Nephron progenitor cell (in vitro differentiated cells): ENCODE measurements at places on chromosomes 11 and 22.

- H3K4me1 ChIP-seq = peaks cover 58% of the 10 kb centered on the region
- no peak overlapping the region for H3K4me3 ChIP-seq
- peak overlapping the region; percentile 61 for H3K27ac ChIP-seq
- no peak for DNase-seq
Observed at GRCh38 chr11:126633330-126633729, 277.8 kb downstream of the ST3GAL4 start.

DNA sequence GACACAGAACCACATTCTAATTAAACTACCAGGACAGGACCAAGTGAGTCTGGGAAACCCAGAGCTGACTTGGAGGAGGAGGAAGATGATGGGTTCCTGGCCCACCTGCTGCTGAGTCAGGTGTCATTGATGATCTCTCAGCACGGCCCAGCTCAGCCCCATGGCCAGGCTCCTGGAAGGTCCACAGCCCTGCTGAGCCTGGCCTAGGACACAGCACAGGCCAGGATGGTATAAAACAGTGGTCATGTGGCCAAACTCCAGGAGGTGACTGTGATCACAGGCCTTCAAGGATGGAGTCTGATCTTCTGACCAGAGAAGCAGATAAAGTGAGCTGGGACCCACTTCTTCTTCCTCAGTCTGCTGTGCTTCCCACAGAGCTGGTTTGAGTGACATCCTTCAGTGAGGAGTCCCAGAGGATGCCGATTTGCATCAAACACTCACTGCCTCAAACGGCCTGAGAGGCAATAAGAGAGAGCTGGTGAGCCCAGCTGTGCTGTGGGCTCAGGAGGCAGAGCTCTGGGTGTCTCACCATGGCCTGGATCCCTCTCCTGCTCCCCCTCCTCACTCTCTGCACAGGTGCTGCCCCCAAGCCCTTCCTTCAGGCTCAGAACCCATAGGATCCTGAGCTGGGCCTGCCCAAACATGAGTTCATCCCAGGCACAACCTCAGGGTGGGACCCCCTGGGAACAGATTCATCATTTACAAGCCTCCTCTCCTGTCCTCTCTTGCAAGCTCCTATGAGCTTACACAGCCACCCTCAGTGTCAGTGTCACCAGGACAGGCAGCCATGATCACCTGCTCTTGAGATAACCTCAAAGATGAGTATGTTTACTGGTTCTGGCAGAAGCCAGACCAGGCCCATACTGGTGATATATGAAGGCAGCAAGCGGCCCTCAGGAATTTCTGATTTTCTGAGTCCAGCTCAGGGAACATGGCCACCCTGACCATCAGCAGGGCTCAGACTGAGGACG, 37.7 kb upstream of the IGLL5 start:
- H3K36me3 ChIP-seq = no peaks in the 10 kb centered on the region
- DNase-seq = no peak
- no peaks in the 10 kb centered on the region for H3K4me1 ChIP-seq
- no peak overlapping the region for H3K4me3 ChIP-seq
- peaks cover 74% of the 10 kb centered on the region for H3K27me3 ChIP-seq
- no peak overlapping the region for H3K27ac ChIP-seq

DNA sequence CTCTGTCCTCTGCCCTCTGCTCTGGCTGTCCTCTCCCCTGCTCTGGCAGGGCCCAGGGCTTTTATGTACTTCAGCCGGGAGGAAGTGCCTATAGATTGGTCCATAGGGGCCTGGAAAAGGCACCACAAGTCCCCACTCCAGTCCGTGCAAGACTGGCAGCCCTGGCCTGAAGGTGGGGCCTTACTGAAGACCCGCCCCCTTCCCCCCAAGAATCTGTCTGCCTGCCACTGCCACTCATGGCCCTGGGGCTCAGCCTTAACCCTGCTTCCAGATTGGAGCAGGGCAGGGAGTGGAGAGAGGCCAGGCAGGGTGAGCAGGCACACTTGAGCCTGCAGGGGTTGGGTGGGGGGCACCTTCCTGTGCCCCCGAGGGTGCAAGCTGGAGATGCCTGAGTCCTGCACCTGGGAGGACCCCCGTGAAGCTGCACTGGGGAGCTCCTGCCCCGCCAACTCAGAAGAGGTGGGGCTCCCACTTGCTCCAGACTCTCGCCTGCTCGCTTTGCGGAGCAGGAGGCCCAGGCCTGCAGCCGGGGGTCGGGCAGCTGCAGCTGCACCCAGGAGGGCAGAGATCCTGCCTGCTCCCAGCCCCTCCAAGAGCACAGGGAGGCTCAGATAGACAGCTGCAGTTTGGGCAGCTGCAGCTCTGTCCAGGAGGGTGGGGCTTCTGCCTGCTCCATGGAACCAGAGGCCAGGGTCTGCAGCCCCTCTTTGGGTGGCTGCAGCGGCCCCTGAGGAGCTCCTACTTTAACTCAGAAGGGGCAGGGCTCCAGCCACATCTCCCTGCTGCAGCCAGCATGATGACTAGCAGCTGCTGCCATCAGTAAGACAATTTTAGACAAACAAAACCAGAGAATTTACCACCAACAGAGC, 51.0 kb upstream of the SC5D start:
- H3K27ac ChIP-seq = no peak overlapping the region
- DNase-seq = peak; percentile 10
- no peaks in the 10 kb centered on the region for H3K36me3 ChIP-seq
- no peaks in the 10 kb centered on the region for H3K27me3 ChIP-seq

GRCh38 chr22:44537467-44537866, 39.4 kb upstream of the RTL6 start:
- no peak for DNase-seq
- peaks cover 7% of the 10 kb centered on the region for H3K4me1 ChIP-seq
- H3K4me3 ChIP-seq = no peak overlapping the region
- no peaks in the 10 kb centered on the region for H3K36me3 ChIP-seq
- no peak overlapping the region for H3K27ac ChIP-seq
- H3K27me3 ChIP-seq = peaks cover 72% of the 10 kb centered on the region

DNA sequence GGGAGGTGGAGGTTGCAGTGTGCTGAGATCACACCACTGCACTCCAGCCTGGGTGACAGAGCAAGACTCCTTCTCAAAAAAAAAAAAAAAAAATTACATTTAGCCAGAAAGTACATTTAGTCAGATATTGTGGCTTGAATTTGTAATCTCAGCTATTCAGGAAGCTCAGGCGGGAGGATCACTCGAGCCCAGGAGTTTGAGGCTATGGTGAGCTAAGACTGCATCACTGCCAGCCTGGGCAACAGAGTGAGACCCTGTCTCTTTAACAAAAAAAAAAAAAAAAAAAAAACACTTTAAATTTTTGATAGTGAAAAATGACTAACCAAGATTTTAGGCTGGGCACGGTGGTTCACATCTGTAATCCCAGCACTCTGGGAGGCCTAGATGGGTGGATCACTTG, 27.3 kb downstream of the MRTFA start:
- DNase-seq = no peak
- H3K4me3 ChIP-seq = no peak overlapping the region
- peaks cover 19% of the 10 kb centered on the region for H3K4me1 ChIP-seq
- H3K36me3 ChIP-seq = peaks cover 5% of the 10 kb centered on the region

GRCh38 chr11:111633756-111634362, 31.6 kb downstream of the SIK2 start:
- H3K36me3 ChIP-seq = peaks cover 27% of the 10 kb centered on the region
- no peaks in the 10 kb centered on the region for H3K4me1 ChIP-seq
- H3K27me3 ChIP-seq = no peaks in the 10 kb centered on the region
- no peak overlapping the region for H3K4me3 ChIP-seq
- no peak overlapping the region for H3K27ac ChIP-seq

DNA sequence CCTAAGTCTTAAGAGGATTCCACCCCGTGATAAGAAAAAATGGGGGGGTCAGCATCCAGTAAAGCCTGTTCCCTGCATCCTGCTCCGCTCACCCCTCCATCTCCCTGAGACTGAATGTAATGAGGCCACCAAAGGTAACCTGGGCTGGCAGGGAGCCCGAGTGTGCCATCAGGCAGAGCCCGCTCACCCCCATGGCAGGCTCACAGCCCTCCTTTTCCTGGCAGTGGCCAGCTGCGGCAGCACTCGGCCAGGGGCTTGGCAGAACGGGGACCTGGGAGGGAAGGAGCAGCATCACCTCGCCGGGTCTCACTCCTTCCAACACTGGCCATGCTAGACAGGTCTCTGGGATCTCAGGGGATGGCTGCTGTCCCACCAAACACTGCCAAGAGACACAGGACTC, 64.4 kb downstream of the PRDM11 start:
- no peak overlapping the region for H3K4me3 ChIP-seq
- DNase-seq = no peak
- H3K4me1 ChIP-seq = peaks cover 50% of the 10 kb centered on the region
- H3K36me3 ChIP-seq = peaks cover 12% of the 10 kb centered on the region

GRCh38 chr11:2825261-2825888, 60.2 kb downstream of the CDKN1C start:
- no peak overlapping the region for H3K4me3 ChIP-seq
- DNase-seq = no peak
- peaks cover 31% of the 10 kb centered on the region for H3K4me1 ChIP-seq
- peak overlapping the region; percentile 83 for H3K27ac ChIP-seq
- H3K36me3 ChIP-seq = peaks cover 37% of the 10 kb centered on the region

- H3K27ac ChIP-seq = peak overlapping the region; percentile 90
- DNase-seq = peak; percentile 68
- H3K4me3 ChIP-seq = peak overlapping the region; percentile 61
- H3K27me3 ChIP-seq = no peaks in the 10 kb centered on the region
Observed at GRCh38 chr11:73387594-73388264, 11.5 kb downstream of the RELT start.

- peaks cover 19% of the 10 kb centered on the region for H3K4me1 ChIP-seq
- peaks cover 66% of the 10 kb centered on the region for H3K27me3 ChIP-seq
- DNase-seq = no peak
Observed at GRCh38 chr11:69816671-69817070, 2.5 kb downstream of the FGF3 start.

- no peaks in the 10 kb centered on the region for H3K27me3 ChIP-seq
- peak overlapping the region; percentile 93 for H3K27ac ChIP-seq
- H3K36me3 ChIP-seq = peaks cover 4% of the 10 kb centered on the region
- H3K4me3 ChIP-seq = peak overlapping the region; percentile 61
- peaks cover 39% of the 10 kb centered on the region for H3K4me1 ChIP-seq
- peak; percentile 35 for DNase-seq
Observed at GRCh38 chr22:35961480-35962295, 66.9 kb downstream of the RBFOX2 start.

GRCh38 chr22:40276996-40277823, 69.1 kb upstream of the ADSL start:
- H3K27ac ChIP-seq = no peak overlapping the region
- H3K4me1 ChIP-seq = peaks cover 17% of the 10 kb centered on the region
- no peak overlapping the region for H3K4me3 ChIP-seq
- DNase-seq = no peak
- H3K27me3 ChIP-seq = no peaks in the 10 kb centered on the region
- peaks cover 60% of the 10 kb centered on the region for H3K36me3 ChIP-seq

- no peak overlapping the region for H3K27ac ChIP-seq
- no peaks in the 10 kb centered on the region for H3K36me3 ChIP-seq
- DNase-seq = peak; percentile 35
- no peak overlapping the region for H3K4me3 ChIP-seq
Observed at GRCh38 chr11:2271077-2271326, 614 bp upstream of the ASCL2 start.

GRCh38 chr22:29126670-29127395, 54.0 kb downstream of the KREMEN1 start:
- peaks cover 10% of the 10 kb centered on the region for H3K4me1 ChIP-seq
- H3K36me3 ChIP-seq = peaks cover 28% of the 10 kb centered on the region
- no peaks in the 10 kb centered on the region for H3K27me3 ChIP-seq
- H3K4me3 ChIP-seq = no peak overlapping the region
- DNase-seq = no peak

GRCh38 chr22:22884010-22884887, 3.4 kb upstream of the IGLL5 start:
- H3K27ac ChIP-seq = no peak overlapping the region
- no peak overlapping the region for H3K4me3 ChIP-seq
- peak; percentile 69 for DNase-seq
- H3K27me3 ChIP-seq = peaks cover 53% of the 10 kb centered on the region
- no peaks in the 10 kb centered on the region for H3K36me3 ChIP-seq

- H3K36me3 ChIP-seq = no peaks in the 10 kb centered on the region
- peaks cover 59% of the 10 kb centered on the region for H3K27me3 ChIP-seq
- H3K4me1 ChIP-seq = peaks cover 28% of the 10 kb centered on the region
- H3K27ac ChIP-seq = no peak overlapping the region
Observed at GRCh38 chr22:27142286-27142685, 484.9 kb downstream of the MIAT start.

GRCh38 chr11:62148271-62148980, 24.6 kb downstream of the INCENP start:
- H3K27me3 ChIP-seq = no peaks in the 10 kb centered on the region
- peaks cover 69% of the 10 kb centered on the region for H3K36me3 ChIP-seq
- H3K27ac ChIP-seq = no peak overlapping the region

GRCh38 chr11:20415432-20415831, 27.9 kb downstream of the PRMT3 start:
- H3K27ac ChIP-seq = no peak overlapping the region
- H3K4me3 ChIP-seq = no peak overlapping the region
- DNase-seq = no peak
- H3K4me1 ChIP-seq = no peaks in the 10 kb centered on the region
- H3K27me3 ChIP-seq = no peaks in the 10 kb centered on the region

DNA sequence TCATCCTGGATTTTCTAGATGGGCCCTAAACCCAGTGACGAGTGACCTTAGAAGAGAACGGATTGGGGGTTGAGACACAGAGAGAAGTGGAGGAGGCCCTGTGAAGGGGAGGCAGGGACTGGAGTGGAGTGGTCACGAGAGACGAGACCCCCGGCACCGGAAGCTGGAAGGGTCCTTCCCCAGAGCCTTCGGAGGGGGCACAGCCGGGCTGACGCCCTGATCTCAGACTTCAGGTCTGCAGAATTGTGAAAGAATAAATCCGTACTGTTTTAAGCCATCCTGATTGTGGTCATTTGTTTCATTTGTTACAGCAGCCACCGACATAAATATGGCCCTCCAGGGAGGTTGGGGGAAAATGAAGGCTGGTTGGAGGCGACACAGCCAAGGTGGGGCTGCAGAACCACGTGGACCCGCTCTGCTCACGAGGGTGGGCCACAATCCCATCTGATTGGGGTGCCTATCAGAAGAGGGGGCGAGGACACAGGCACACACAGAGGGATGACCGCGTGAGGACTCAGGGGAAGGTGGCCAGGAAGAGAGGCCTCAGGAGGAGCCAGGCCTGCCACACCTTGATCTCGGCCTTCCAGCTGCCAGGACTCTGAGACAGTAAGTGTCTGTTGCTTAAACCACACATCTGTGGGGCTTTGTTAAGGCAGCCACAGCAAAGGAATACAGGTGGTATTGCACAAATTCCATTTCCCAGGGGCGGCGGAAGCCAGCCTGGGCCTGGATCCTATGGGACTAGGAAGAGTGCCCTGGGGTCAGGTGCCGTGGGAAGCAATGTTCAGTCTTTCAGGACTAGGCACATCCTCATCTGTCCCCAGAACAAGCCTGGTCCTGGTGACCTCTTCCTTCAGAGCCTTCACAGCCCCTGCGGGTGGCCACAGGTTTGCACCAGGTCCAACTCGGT, 73.3 kb upstream of the SHANK2 start:
- H3K4me3 ChIP-seq = no peak overlapping the region
- peak overlapping the region; percentile 22 for H3K27ac ChIP-seq
- H3K27me3 ChIP-seq = peaks cover 27% of the 10 kb centered on the region

GRCh38 chr22:37664249-37665101, 6.0 kb downstream of the PDXP start:
- DNase-seq = no peak
- H3K36me3 ChIP-seq = peaks cover 32% of the 10 kb centered on the region
- no peaks in the 10 kb centered on the region for H3K27me3 ChIP-seq
